Frontal cortex (tissue), 4 donors: ENCODE measurements at places on chromosomes 5 and 9. TPM values are rescaled to one million over a fixed set of nuclear protein-coding genes. Genes with fewer than 3 reads are reported as not detected.

GRCh38 chr5:96699186-96699820 is 37.1 kb downstream of the CAST start:
- no peak for DNase-seq

DNA sequence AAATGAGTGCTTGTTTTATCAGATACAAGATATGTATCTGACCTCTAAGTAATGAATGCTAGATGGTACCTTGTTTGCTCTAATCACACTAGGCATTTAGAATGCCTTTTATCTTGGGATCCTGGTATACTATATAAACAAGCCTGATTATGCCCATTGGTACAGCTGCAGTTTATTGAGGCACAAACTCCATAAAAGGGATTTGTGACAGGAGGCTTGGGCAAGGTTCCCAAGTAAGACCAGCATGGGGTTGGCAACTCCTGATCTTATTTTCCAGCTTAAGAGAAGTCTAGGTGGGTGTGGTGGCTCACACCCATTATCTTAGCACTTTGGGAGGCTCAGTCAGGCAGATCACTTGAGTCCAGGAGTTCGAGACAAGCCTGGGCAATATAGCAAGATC is 93.9 kb upstream of the DMRT1 start:
- no peak for DNase-seq

The HRCT1 gene
- total RNA-seq, result 0.82 TPM

DNA sequence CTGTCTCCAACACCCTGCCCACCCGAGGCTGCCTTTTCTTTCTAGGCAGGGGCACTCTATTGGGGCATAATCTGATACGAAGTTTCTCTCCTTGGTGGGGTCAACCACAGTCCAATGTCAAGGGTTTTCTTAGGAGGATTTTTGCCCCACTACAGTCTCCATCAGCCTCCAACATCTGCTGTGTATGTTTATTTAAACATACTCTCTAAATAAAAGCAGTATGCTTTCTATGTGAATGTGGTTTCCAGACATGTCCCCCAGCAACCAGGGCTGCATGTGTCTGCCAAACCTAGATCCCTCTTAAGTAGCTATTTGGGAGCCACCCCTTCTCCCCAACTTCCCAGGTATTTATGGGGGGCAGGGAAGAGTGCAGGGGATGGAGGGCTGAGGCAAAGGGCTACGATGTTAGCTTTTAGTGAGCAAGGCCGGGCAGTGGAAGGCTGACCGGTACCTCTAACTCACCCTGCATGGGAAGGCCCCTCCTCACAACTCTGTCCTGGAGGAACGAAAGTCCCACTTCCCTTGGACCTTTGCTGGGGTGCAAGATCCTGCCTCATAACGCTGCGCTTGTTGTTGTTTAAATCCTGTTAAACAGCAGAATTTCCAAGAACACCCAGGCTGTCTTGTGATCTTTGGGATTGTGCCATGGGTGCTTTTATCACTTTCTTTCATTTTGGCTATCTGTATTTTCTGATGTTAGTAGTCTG is 75.4 kb downstream of the NREP start:
- DNase-seq, result no peak

GRCh38 chr9:135478191-135478590 is 1.4 kb upstream of the PPP1R26 start:
- DNase-seq, result no peak

The SLC6A18 gene
- not detected for total RNA-seq

DNA sequence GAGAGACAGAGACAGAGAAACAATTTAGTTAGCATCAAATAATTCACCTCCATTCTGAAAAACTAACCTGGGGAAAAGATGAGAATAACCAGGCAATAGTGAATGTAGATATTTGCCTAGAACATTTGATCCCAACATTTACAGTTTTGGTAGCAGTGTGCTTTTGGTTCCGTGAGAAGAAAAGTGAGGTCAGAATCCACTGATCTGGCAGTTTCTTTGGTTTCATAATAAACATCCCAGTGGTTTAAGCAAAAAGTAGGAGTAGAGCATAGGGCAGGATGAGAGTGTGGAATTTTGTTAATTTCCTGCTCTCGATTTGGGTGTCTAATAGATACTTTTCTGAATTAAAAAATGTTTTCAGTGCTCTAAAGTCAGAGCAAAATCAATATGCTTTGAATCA is 887.0 kb downstream of the NR2F1-AS1 start:
- DNase-seq, result no peak

The AUH gene
- 20.0 TPM for total RNA-seq

The RNF183 gene
- not detected for total RNA-seq

- no peak for DNase-seq
These were observed 40.8 kb upstream of the CCDC152 start for GRCh38 chr5:42715785-42716184.

The CCDC183 gene
- total RNA-seq, result 2.0 TPM

The CYSRT1 gene
- under 0.01 TPM for total RNA-seq

DNA sequence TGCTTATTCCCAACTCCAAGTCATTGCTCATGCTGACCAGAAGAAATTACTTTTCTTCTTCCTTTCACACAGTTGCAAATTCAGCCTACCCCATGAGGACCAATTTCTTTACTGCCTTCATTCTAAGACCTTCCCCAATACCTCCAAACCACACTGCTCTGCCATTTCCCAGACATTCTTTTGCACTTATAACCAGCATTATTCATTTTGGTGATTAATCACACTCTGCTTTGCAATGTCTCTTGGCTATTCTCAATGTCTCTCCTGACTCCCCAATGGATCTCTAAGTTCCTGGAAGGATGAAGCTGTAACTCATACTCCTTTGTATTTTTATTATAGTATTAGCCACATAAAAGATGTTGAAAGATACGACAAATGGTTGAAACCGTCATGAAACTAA is 105.7 kb upstream of the RANBP3L start:
- no peak for DNase-seq
